Mesothelial cell of epicardium (in vitro differentiated cells): ENCODE measurements at places on chromosomes 1 and 21. TPM values are rescaled to one million over a fixed set of nuclear protein-coding genes. Genes with fewer than 3 reads are reported as not detected.

USH2A gene
- total RNA-seq: 0.02 to 0.05 TPM (median 0.04 TPM) in 3 replicates

FAM131C gene
- total RNA-seq: 1.6 to 1.9 TPM (median 1.7 TPM) in 3 replicates

STUM gene
- 0.07 to 0.18 TPM (median 0.09 TPM) in 3 replicates for total RNA-seq

VSIG8 gene
- total RNA-seq: not detected in 3 replicates

OR2G6 gene
- 0.04 TPM in 1 of 3 replicates, not detected in the others for total RNA-seq

CRYAA gene
- not detected in 3 replicates for total RNA-seq

TACSTD2 gene
- total RNA-seq: 22.7 to 25.3 TPM (median 25.0 TPM) in 3 replicates

SRM gene
- total RNA-seq: 61.4 to 62.1 TPM (median 61.7 TPM) in 3 replicates

CCDC181 gene
- total RNA-seq: 1.3 to 2.2 TPM (median 1.4 TPM) in 3 replicates

FCRL2 gene
- total RNA-seq: not detected in 3 replicates

MTOR gene
- total RNA-seq: 48.4 to 49.8 TPM (median 49.3 TPM) in 3 replicates

PYHIN1 gene
- 0.13 TPM in 1 of 3 replicates, not detected in the others for total RNA-seq

MEAF6 gene
- 58.2 to 58.7 TPM (median 58.4 TPM) in 3 replicates for total RNA-seq

DYNLT5 gene
- total RNA-seq: 0.36 to 0.71 TPM (median 0.67 TPM) in 3 replicates
